SK-N-SH (cell line): ENCODE measurements at places on chromosomes 16 and 17. TPM values are rescaled to one million over a fixed set of nuclear protein-coding genes. Genes with fewer than 3 reads are reported as not detected.
A peak's percentile ranks its signal among the peaks of the same experiment; 100 is the strongest.

AANAT gene
- polyA plus RNA-seq, result 0.26 TPM in 1 of 2 replicates, not detected in the other

TM4SF5 gene
- polyA plus RNA-seq, result not detected in 2 replicates

DLX4 gene
- polyA plus RNA-seq, result 0.03 and 0.10 TPM in 2 replicates

CD2BP2 gene
- 80.8 and 85.3 TPM in 2 replicates for polyA plus RNA-seq

SERPINF2 gene
- polyA plus RNA-seq, result 0.16 and 0.26 TPM in 2 replicates

DNA sequence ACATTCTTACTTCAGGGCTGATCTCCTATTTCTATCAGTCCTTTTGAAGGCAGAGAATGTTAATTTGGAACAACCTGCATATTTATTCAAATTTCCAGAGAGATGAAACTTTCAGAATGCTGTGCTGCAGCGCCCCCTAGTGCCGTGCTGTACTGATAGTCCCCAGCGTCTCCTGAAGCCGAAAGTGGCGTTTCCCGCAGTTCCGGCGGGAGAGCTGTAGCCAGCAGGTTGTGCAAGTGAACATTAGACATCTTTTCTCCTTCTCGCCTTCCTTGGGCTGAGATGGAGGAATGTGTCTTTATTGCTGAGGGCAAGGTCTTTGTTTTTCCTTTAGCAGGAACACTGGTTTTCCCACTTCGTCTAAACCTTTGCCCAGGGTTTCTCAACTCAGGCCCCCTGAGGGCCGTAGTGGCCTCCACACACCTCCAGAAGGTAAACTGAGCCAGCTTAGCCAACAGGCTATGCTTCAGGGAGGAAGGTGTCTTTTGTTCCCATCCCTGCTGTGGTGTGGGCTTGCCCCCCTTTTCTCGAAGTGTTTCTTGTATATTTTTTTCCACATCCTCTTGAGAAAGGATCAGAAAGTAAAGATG is 26.4 kb downstream of the USP10 start:
- H3K36me3 ChIP-seq, result no peaks in the 10 kb centered on the region
- H3K27ac ChIP-seq, result no peak overlapping the region
- H3K4me1 ChIP-seq, result peaks cover 28% of the 10 kb centered on the region
- H3K4me3 ChIP-seq, result peak overlapping the region; percentile 45; the same call in 1 of the 2 replicates
- no peaks in the 10 kb centered on the region for H3K27me3 ChIP-seq
- peak; percentile 68 for DNase-seq
